NCI-H1092 treated with DMSO at 0.1 percent for 48 hours (cell line): ENCODE measurements at places on chromosomes 6 and 20.

DNA sequence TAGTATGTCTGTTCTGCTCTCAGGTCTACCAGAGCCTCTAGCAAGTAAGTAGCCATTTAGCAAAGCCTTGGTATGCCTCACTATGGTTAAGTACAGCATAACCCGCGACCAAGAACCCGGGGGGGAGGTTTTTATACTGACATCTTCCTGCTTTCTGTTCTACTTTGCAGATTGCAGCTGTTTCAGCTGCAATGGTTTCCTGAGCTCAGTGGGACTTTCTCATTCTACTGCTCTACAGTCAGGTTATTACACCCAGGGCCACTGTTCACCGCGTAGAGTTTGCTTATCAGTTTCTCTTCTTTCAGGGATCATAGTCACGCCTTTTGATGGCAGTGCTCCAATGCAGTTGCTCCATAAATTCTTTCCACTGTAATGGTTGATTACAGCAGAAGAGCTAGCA, 631.3 kb downstream of the TFAP2A start:
- no peak for DNase-seq

DNA sequence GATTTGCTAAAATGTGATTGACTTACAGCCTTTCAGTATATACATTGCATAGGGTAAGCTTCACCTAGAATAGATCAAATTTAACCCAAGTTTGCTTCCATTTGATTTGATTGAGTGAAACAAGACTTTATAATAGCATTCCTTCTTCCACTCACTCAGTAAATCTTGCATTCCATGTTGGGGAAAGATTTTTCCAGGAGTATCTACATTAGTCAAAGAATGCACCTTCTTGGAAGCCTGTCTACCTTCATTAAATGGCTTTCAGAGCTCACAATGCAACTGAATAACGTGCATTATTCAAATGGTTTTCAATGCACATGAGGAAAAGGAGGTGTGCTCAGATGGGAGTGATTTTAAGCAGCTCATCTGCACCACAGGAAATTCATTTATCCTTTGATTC, 38.3 kb upstream of the TSHZ2 start:
- no peak for DNase-seq

DNA sequence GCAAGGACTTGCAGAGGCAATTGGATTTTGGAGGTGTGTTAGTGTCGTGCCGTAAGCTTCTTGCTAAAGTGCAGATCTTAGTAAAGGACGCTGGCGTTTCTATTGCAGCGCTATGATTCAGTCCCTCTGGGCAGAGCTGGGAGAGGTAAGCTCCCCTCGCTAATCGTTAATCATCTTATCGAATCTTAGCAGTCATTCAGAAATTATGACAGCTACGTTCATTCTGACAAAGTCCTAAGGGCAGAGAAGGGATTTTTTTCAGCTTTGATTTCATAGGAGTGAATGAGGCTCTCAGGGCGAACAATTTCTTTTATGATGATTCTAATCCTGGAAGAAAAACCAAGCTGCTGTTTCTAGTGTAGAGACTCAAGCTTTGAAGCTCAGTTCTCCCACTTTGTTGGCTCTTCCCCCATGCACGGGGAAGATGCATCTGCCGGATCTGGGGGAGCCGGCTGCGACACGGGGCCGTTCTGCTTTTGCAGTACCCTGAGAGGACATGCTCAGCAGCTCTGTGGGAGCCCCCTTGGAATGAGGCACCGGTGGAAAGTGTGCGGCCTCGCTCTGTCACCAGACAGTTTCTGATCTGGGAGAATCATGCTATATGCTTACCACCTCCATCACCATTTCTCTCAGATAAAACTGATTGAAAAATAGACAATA, 79.1 kb upstream of the SLC22A23 start:
- no peak for DNase-seq

DNA sequence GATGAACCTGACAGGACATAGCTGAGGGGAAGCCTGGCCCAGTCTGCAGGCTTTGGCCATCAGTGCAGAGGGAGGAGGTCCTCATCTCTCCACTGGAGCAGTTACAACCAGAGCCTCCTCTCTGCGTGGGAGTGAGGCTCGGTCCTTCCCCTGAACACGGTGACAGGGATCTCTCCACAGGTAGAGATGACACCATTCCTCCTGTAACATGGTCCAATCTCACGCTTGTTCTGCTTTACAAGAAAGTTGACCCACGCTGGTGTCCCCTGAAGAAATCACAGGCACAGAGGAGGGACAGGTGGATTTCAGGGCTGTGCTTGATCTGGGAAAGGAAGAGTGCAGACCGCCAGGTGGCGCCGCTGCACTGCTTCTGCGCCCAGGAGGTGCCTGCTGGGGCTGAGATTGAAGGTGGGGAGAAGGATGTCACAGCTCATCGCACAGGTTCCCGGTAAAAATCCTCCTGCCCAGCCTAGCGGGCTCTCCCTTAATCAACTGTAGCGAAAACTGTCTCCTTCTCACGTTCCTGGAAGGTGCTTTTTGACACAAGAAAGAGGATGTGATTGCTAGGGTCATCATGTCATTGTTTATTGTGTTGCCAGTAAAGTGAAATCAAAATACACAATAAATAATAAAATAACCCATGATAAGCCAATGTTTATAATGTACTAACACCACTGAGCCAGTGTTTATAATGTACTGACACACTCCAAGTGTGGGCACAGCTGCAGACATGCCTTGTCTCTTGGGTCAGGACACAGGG, 20.4 kb downstream of the HLA-G start:
- DNase-seq, result peak; percentile 48

DNA sequence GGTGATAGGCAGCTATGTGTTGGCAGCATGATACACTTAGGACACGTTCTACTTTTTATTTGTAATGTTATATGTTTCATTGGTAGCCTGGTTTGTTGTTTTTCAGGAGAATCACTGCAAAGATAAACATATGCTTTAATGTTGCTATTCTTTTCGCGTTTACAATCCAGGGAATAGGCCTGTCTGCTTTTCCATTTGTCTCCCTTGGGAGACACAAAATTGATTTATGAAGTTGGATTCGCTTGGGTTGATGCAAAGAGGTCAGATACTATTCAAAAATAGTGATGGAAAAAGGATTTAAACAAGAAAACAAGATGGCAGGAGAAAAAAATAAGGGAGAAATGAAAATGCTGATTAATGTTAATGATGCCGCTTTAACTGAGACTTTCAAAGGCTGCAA, 179.5 kb upstream of the SOX4 start:
- no peak for DNase-seq

GRCh38 chr6:89966913-89967312, 72.6 kb downstream of the GJA10 start:
- no peak for DNase-seq

- DNase-seq, result no peak
Measured at GRCh38 chr20:22213271-22213670, 371.1 kb downstream of the FOXA2 start.

- no peak for DNase-seq
Measured at GRCh38 chr20:58044286-58044685, 184.2 kb downstream of the ANKRD60 start.

GRCh38 chr6:124812067-124812466, 150.2 kb upstream of the RNF217 start:
- DNase-seq, result no peak

DNA sequence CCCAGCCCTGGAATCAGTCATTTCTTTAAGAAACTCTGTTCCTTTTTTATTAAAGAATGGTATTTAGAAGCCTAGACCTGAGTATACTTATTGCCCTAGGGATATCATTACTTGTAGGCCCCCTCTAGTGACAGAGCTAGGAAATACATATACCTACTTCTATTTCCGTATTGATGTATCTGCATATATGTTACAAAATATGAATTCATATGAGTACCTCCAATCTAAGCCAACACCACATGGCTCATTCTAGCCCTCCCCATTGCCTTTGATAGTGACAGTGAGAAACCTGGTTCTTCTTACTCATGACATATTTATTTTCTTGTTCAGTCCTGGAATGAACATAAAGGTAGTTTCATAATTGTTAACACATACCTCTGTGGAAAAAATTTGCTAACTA, 137.2 kb downstream of the FARS2 start:
- peak; percentile 1 for DNase-seq

DNA sequence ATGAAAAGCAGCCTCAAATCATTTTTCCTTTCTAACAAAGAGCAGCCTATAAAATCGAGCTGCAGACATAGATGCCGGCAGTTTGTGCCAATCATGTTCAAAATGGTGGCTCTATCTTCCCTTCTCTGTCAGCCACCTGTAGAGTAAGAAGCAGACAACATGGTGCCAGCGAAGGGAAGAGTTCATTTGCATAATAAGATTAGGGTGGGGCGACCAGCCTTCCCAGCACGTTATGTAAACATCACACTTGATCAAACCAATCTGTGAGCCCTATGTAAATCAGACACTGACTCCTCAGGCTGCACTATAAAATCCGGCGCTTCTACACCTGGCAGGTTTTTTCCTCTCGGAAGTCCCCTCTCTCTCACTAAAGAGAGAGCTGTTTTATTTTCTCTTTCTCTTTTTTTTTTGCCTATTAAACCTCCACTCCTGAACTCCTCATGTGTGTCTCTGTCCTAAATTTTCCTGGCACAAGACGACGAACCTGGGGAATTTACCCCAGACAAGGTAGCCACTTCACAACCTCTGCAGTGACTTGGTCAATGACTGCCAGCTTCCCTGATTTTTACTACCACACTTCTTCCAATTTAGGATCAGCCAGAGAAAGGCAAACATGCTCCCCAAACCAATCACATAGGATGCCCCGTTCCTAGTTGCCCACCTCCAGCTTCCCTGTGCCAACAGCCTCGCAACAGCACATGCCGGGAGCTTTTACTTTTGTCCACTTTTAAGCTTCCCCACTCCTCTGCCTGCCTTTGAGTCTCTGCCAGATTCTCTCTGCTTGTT, 12.9 kb downstream of the TPMT start:
- peak; percentile 77 for DNase-seq

GRCh38 chr6:6439778-6440177, 119.3 kb upstream of the F13A1 start:
- no peak for DNase-seq

DNA sequence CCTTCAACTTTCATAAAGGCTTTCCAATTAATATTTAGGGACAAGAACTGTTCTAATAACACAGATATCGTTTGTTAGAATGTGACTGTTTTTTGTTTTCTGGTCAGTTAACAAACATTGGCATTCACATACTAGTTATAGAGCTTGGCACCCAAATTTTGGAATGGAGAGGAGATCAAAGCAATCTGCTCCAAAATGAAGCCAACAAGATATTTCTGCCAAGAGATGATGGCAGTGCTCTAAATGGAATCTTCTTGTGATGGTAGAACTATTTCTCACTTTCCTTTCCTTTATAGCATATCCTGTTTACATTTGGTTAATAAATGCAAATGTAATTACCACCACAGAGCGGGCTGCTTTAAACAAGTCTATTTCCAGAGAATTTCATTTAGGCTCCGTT, 208.3 kb upstream of the RIMS1 start:
- DNase-seq, result no peak

DNA sequence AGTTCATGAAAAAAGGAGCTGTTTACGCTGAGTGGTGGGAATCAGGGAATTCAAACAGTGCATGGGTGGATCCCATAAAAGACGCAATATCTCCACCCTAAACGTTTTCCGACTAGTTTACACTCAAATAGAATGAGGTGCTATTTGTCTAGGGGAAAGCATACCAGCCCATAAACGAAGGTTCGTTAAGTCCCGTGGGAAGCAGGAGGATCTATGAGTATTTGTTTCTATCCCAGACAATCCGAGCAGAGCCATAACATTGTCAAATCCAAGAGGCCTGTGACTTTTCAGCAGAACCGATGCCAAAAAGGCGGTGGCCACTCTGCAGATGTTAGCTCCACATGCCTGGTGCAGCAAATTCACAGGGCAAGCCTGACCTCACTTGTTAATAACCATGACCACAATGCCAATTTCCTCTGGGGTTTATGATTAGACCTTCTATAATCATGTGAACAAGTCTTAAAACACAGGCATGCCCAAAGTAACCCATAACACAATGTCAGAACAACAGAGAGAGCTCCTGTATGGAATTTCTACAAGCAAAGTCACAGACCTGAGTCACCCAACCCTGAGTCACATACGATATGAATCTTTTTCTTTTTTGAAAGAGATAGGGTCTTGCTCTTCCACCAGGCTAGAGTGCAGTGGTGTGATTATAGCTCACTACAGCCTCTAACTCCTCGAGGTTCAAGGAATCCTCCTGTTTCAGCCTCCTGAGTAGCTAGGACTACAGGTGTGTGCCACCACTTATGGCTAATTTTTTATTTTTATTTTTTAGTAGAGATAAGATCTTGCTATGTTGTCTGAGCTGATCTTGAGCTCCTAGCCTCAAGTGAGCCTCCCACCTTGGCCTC, 123.3 kb downstream of the KIF13A start:
- DNase-seq, result no peak

DNA sequence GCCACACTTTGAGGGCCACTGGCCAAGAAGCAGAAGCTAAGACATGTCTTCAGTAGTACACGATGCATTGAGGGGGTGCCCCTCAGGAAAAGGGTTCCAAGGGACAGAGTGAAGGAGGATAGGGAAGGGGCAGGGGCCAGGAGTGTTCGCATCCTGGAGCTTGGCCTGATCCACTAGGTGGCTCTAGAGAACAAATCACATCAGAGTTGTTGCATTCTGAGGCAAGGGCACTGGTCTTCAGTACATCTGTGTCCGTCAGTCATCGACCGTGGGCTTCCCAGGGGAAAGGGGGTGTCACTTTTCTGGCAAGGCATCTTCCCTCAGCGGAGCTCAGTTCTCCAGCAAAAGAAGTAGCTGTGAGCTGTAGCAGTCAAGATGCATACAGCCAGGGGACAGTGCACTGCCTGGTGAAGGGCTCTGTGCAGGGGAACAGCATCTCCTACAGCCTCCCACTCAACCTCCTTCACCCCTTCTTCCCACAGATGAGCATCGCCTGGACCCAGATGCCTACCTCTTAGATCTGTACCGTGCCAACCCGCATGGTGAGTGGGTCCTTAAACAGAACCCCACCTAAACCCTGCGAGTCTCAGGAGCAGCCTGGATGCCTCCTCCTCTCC, 47.8 kb downstream of the ARHGAP40 start:
- peak; percentile 33 for DNase-seq

DNA sequence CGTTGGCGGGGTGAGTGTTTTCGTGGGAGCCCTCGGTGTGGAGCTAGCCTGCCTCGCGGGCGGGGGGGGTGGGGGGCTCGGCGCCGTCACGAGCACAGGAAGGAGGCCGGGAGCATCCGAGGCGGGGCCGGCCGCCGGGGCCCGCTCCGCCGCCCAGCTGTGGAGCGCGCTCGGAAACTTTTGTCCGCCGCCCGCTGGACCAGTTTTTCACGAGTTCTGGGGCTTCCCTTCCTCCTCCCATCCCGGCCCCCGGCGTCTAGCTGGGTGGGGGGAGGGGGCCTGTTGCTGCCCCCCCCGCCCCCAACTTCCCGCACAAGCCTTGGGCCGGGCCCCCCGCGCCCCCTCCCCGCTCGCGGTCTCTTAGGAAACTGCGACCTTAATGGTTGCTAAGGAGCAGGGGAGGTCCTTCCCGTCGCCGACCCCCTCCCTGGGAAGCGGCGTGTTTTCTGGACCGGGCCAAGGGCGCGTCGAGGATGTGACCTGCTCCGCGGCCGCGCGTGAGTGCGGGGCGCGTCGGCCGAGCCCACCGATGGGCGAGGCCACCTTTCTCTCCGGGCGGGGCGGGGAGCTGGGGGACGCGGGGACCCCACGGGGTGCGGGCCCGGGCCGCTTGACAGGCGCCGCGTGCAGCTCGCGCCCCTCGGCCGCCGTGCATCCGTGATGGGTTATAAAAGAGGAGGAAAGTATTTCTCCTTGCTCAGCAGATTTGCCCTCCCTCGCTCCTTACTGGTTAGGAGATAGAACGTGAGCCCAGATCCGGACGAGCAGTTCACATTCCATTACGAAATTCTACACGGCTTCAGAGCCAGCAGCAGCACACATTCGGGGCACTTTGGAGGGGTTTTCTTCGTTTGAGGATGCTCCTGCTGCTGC, 1.4 kb downstream of the RREB1 start:
- no peak for DNase-seq
